ENCODE measurements at places on chromosomes 2 and 18.

DNA sequence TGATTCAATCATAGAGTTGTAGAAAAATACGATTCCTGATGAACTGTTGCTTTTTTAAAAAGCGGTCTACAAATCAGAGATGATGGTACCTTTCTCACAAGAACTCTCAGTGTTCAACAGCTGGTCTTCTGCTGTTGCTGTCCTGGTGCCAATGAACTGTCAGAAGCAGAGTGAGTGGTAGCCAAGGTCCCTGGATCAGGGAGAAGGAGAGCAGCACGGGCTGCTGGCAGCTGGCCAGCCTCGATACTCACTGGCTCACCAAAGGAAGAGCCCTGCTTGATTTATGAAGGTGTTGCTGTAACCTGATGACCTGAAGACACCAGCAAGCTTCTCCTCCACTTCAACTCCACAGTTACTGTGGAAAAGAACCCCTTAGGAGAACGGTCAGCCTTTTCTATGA, 300.8 kb upstream of the SOX11 start:
- DNase-seq: peak; percentile 43

GRCh38 chr18:23422751-23423418, 30.2 kb upstream of the RIOK3 start:
- DNase-seq: no peak

DNA sequence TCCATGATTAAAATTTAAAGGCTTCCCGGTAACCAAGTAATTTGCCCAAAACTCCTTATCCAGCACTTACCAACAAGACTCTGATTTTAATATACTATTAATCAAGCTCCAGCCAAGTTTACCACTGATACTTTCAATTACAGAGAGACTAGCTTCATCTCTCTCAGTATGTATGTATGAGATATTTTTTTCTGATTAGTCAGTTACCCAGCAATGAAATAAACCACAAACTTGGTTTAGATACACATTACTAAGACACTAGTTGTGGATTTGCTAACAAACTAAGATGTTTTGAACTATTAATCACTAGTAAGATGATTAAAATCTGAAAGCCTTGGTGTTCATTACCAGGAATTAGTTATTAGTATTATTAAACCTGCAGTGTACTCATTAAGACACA, 1272.2 kb upstream of the ACVR2A start:
- DNase-seq: no peak

DNA sequence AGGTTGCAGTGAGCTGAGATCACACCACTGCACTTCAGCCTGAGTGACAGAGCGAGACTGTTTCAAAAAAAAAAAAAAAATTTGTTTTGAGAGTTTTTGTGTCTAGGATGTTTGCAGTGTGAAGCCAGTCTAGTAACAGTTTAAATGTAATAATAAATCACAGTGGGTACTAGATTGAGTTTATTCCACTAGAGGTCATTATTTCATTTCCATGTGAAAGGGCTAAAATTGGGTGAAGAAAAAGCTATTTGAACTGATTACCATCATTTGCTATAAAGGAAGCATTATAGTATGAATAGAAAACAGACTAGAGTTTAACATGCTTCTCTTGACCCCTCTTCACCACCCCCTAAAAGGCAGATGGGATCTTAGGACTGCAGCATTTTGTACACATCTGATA, 20.3 kb downstream of the SNRPD1 start:
- no peak for DNase-seq

DNA sequence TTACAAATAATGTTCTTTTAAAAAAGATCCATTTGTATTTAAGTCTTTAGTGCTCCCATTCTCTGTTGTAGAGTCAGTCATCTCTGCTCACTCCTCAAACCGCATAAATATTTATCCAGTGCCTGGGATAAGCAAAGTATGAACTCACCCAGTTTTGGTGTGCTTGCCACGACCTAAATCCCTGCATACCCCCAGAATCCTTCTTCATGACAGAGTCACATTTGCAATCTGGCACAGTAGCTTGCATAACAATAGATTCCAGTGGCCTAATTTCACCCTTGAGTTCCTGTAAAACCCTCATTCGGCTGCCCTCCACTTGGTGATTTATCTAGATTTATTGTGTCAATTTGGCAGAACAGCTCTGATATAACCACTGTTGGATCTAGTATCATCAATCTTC, 92.9 kb downstream of the DTNA start:
- DNase-seq: no peak

GRCh38 chr2:134119117-134119712, 134.7 kb upstream of the MGAT5 start:
- DNase-seq: no peak

GRCh38 chr2:66536997-66537396, 102.1 kb downstream of the MEIS1 start:
- DNase-seq: no peak

- DNase-seq: no peak
Measured at GRCh38 chr18:36745219-36745975, 83.4 kb downstream of the TPGS2 start.

DNA sequence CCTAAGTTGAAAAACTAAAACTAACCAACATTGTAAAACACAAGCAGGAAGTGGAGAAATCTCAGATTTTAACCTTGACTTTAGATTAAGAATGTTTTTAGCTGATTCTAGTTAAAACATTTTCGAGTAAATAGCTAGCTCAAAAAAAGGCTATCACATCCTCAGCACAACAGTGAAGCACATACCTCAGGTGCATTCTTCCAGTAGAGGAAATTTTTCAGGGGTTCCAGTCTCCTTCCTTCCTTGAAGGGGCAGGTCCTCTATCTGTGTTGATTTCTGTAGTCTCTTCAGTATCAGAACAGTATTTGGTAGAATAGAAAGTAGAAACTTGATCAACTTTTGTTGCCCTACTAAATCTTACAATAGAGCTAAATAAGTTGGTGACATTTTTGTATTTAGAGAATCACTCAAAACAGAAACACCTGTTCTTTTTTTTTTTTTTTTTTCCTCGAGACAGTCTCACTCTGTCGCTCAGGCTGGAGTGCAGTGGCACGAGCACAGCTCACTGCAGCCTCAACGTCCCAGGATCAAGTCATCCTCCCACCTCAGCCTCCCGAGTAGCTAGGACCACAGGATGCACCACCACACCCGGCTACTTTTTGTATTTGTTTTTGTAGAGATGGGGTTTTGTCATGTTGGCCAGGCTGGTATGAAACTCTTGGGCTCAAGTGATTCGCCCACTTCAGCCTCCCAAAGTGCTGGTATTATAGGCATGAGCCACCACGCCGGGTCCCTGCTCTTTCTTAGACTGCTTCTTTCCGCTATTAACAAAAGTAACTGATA, 6.9 kb upstream of the GPR155 start:
- no peak for DNase-seq

DNA sequence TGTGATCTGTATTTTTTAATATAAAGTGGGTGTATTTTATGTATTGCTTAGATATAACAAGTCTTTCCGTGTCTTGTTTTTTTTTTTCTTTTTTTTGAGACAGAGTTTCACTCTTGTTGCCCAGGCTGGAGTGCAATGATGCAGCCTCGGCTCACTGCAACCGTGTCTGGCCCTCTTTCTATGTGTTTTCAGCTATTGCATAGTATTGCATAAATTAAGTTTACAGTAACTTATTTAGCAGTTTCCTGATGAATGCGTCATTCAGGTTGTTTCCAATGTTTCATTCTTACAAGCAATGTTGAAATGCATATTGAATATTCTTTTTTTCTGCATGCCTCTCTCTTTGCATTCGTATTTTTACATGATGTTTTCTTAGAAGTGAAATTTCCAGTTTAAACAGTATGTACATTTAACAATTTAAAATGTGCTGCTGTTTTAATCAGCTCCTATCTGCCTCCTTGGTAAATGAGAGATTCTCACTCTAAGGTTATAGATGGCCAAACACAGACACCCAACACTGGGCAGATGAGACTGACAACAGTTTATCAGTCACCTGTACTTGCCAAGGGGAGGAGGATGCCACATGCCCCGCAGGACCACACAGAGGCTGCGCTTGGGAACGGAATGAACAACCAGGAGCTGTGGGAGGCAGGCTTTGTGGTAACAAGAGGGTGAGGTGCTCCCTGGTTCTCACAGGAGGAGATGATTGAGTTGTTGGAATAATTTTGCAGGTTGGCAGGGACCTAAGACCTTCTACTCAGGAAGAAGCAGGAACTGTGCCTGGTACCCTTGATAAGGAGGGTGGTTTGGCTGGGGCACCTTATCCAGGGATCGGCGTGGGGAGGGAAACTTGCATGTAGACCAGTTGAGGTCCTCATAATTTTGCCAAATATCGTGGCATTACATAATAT, 7.5 kb downstream of the SLC9A4 start:
- no peak for DNase-seq

GRCh38 chr2:181677912-181678586, 2.3 kb downstream of the NEUROD1 start:
- DNase-seq: peak; percentile 95

- DNase-seq: peak; percentile 95
Measured at GRCh38 chr2:240997856-240998705, at the start of gene SNED1. SNED1 (plus strand) TSS chr2:240998618; CDS start chr2:240998838, 220 bp downstream.

DNA sequence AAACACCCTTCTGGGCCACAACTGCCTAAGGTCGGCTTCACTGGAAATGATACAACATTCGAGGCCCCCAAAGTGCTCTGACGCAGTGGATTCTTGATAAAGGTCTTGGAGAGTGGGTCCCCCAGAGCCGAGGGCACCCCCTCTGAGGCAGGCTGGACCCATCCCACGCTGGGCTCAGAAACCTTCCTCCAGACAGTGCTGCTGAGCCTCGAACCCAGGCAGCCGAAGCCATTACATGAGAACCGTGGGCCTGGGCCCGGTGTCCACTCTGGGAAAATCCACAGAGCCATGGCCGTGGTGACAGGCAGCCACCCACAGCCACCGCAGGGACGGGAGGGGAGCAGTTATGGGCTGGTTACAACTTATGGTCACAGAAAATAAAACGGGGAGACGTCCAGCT, 81.4 kb upstream of the ID2 start:
- no peak for DNase-seq
